ENCODE measurements at places on chromosomes 1 and 21.

DNA sequence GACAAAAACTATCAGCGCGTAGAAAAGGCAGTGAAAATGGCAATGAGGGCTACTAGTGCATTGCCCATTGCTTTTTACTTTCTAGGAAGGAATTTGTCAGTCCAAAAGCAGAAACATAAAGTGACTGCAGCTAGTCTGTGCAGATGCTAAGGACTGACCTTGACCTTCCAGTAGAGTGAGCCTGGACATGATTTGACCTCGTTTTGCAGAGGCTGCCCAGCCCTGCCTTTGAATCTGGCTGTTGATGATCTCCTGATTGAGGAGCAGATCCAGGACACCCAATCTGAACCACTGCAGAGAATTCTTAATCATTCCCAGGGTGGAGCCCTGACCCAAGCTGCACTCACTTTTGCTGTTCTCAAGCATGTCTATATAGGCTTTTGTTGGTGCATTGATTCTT, 21.6 kb downstream of the DYRK3 start:
- DNase-seq: no peak

- no peak for DNase-seq
These were observed 31.8 kb upstream of the IFNGR2 start for GRCh38 chr21:33371366-33371765.

DNA sequence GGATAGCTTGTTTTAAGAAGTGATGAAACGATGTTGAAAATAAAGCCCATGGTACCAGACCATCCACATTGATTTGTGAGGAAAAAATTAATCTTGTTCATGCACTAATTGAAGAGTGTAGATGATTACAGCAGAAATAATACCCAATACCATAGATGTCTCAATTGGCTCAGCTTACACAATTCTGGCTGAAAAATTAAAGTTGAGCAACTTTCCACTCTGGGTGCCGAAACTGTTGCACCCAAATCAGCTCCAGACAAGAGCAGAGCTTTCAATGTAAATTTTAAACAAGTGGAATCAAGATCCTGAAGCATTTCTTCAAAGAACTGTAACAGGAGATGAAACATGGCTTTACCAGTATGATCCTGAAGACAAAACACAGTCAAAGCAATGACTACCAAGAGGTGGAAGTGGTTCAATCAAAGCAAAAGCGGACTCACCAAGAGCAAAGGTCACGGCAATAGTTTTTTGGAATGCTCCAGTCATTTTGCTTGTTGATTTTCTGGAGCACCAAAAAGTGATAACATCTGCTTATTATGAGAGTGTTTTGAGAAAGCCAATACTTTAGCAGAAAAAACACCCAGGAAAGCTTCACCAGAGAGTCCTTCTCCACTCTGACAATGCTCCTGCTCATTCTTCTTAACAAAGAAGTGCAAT, 16.1 kb upstream of the KCNA3 start:
- DNase-seq: no peak

- no peak for DNase-seq
These were observed at the start of gene ADGRL4 for GRCh38 chr1:79006564-79006963. TSS of gene ADGRL4 (minus strand) at chr1:79006730. CDS start at chr1:79006654, 76 bp downstream.

DNA sequence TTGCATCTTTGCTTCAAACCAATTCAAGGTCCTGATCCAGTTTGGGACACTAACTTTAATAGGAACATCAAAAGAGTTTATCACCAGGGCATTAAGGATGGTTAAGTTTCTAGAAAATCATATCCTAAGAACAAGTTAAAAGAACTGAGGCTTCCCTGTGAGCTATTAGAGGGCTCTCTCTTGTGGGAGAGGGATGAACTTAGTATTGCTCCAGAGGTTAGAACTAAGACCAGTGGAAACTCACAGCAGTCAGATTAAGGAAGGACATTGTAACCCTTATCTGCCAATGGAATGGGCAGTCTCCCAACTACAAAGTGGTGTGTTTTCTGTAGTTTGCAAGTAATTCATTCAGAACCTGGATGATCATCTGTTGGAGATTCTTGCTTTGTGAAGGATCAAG, 36.8 kb downstream of the UBE2U start:
- DNase-seq: no peak

GRCh38 chr1:153364766-153365666, 7.4 kb downstream of the S100A9 start:
- DNase-seq: no peak

- no peak for DNase-seq
These were observed 202.6 kb downstream of the GRIK1 start for GRCh38 chr21:29737186-29737585.

- DNase-seq: no peak
These were observed 95.9 kb downstream of the RASAL2 start for GRCh38 chr1:178189814-178190213.

- DNase-seq: no peak
These were observed at the start of gene FMOD for GRCh38 chr1:203351037-203351625. TSS of gene FMOD (minus strand) at chr1:203351122. CDS start at chr1:203348270, 2,852 bp downstream.

DNA sequence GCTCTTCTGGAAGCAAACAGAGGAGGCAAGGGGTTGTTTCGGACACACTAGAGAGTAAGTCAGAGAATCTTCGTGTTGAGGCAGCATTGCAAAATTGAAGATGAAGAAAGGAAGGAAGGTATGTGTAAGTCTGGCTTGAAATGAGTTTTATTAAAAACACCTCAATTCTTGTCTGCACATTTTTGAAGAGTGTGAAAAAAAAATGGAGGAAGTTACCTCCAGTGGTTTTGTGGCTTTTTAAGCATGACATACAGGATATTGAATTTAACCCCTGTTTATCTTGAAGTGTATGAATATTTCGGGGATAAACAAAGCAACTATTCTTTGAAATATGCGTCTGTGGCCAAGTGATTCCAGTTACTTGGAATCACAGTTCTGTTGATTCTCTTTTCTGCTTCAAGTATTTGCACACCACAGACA, 203.2 kb upstream of the SGIP1 start:
- DNase-seq: no peak

DNA sequence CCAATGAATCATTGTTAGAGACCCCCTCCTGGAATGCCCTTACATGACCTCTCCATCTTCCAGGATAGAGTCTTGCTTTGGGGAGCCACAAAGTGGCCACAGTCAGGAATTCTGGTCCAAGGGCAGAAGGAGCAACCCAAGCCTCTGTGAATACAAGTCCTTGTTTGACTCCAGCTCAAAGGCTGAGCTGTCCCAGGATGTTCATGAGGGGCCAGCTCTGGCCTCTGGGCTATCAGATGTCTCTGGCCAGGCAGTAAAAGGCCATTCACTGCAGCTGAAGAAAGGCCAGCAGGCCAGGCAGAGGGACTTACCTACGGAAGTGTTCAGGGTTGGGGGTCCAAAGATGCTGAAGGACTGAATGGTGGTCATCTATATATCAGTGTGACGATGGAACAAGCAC, 98.3 kb upstream of the IPO9 start:
- no peak for DNase-seq

GRCh38 chr1:147912553-147912952, 10.0 kb downstream of the GJA8 start:
- DNase-seq: no peak

DNA sequence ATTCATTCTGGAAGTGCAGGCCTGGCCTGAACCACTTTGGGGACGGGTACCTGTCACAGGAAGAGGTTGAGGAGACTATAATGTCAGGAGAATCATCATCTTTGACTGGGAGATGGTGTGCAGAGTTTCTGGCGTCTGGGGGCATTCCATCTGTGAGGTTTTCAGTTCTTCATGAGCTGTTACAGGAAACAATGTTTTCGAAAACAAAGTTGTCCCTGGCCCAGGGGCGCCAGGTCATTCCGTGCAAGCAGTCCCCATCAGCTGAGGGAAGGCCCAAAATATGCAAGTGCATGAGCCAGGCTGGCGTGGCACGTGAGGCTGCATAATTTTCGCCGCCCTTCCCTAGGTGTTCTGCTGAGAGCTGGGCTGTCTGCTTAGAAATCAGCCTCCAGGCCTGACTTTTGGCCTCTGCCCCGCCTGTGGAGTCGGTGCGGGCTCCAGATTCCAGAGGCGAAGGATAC, 68.4 kb upstream of the ATP5PO start:
- DNase-seq: no peak

DNA sequence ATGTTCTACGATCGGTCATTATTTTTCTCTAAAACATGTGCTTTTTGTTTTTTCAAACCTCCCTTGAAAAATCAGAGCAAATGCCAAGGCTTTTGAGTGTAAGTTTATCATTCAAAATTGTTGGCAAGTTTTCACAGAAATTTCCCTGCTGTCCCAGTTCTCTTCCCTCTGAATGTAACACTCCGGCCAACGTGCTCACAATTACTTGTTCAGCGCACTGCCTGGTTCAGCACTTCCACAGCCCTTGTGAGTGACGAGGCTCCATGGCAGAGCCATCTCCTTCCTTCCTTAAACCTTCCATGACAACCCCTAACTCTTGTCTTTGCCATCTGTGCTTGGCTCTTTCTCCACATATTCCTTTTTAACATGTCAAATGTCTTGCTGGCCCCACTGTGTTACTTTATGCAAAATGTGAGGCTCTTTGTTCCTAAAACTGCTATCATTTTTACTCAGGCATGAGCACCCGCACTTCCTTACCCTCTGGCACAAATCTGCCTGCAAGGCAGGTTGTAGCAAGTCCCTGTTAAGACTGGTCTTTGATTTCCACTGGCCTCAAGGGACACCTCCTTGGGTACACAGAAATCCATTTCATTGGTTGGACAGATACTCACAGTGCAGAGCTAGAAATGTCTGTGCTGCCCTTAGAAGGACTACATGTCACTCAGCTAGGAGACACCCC, 142.8 kb downstream of the HUNK start:
- no peak for DNase-seq

- no peak for DNase-seq
These were observed 74.0 kb upstream of the ZBTB18 start for GRCh38 chr1:243977094-243977493.

DNA sequence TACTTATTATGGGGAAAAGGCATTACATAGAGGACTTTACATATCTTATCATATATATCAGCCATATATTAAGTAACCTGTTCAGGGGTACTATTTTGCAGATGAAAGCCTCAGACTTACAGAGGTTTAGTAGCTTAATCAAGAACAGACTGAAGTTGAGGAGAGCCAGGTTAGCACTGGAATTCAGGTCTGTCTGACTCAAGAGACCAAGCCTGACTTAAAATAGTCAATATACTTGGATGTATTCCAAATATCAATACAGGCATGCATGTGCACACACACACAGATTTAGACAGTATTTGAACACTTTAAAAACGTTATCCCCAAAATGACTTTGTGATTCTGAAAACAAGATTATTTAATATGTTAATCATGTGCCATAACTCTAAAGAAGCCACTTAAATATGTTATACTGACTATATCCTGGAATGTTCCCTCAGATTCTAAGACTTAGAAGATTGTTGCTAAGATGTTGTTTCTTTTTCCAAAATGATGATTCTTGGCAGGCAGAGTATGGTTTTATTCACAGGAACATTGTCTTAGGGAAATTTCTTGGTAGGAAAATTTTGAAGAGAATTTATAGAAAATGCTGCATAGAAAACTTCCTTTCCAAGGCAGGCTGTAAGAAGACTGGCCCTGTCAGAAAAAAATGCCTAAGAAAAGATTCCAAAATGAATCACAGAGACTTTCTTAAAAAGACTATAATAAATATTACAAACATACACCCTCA, 61.6 kb downstream of the ADAMTS1 start:
- no peak for DNase-seq

DNA sequence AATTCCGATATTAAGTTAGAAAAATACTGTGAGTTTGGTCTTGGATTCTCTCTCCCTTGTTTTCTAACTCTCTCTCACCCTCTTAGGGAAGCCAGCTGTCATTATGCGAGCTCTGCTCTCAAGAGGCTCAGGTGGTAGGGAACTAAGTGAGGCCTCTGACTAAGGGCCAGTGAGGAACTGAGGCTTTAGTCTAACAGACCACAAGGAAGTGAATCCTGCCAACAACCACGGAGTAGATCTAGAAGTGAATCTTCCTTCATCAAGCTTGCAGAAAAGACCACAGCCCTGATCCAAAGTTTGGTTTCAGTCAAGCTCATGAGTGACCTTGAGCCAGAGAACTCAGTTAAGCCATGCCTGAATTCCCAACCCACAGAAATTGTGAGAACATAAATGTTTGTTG, 180.1 kb upstream of the PRMT6 start:
- no peak for DNase-seq

DNA sequence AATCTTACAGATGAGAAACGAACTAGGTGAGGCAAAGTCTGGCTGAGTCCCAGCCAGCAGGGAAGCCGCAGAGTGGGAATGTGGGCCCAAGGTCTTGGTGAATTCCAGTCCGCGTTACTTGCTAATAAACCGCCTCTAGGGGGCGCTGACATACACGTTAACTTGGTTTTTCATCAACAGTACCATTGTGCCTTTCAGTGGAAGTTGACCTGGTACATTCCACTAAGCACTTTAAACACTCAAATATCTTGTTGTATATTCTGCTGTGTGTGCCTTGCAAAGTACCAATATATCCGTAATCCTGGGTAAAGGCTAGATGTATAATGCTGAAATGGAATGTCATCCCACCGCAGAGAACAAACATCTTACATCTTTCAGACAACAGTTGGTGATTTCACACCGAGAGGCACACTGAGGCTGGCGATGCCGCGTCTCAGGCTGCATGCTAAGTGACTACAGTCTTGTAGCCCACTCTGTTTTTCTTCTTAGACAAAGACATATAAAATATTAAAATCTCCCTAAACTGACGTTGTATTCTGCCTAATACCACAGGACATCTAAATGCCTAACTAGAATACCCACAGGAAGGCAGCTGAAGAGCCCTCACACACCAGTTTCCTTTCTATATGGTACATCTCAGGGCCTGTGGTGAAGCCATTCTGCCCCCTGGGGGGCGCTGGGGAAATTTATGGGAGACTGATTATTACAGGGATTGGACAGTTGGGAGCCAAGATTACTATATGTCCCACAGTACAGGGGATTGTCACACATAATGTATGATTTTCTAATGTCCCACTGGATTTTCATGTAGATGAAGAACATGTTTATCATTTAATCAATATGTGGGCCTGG, 49.2 kb upstream of the C1orf198 start:
- no peak for DNase-seq

DNA sequence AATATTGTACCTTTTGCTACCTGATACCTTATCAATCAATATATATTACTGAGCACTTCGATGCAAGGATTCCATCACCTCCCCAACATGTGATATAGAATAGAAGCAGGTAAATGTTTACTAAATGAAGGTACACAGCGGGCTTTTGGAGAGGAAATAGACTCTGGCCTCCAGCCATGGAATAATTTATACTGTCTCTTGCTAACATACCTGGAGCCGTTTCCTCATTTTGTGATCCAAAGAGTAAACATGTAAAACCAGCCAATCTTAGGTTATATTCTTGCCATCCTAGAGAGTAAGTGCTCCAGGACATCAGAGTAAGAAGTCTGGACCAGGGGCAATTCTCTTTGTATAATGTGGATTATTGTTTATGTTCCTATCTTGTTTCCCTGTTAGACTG, 39.4 kb downstream of the NDUFS5 start:
- no peak for DNase-seq

GRCh38 chr1:182263706-182264105, 127.9 kb downstream of the GLUL start:
- no peak for DNase-seq

DNA sequence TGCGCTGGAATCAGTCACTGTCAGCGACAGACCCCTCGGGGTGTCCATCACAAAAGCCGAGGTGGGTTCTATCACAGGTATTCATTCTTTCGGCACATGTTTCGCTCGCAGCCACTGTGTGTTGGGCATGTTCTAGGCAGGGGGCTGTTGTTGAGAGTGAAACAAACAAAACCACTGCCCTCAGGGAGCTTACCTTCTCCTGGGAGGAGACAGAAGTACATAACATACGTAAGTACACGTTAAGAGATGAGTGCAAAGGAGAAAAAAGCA, 6.6 kb downstream of the ATF3 start:
- DNase-seq: no peak

- no peak for DNase-seq
These were observed 2.9 kb downstream of the NFYC start for GRCh38 chr1:40694353-40694874.

GRCh38 chr1:47184090-47184821, 5.6 kb downstream of the PDZK1IP1 start:
- no peak for DNase-seq
